ENCODE measurements at places on chromosomes 2 and 18. TPM values are rescaled to one million over a fixed set of nuclear protein-coding genes. Genes with fewer than 3 reads are reported as not detected.

Gene ARHGAP28
- 9.2 TPM for total RNA-seq

Gene ATF2
- total RNA-seq, result 34.3 TPM

Gene FOXD4L1
- 0.28 TPM for total RNA-seq

Gene LHCGR
- 1.7 TPM for total RNA-seq

Gene SLC4A5
- total RNA-seq, result 1.00 TPM

Gene SNTG2
- total RNA-seq, result 0.39 TPM

Gene CBLN2
- not detected for total RNA-seq

Gene TLX2
- 1.7 TPM for total RNA-seq

Gene DSC3
- total RNA-seq, result 1.3 TPM

Gene DCDC2C
- total RNA-seq, result not detected

Gene CCDC74B
- 18.1 TPM for total RNA-seq

Gene GALNT3
- 0.55 TPM for total RNA-seq

Gene PDE1A
- total RNA-seq, result 7.2 TPM

Gene TSN
- 152 TPM for total RNA-seq

Gene TGOLN2
- 137 TPM for total RNA-seq

Gene C2orf15
- total RNA-seq, result 1.4 TPM

Gene SLC19A3
- not detected for total RNA-seq

Gene KLHL14
- not detected for total RNA-seq

Gene DSG4
- total RNA-seq, result not detected

Gene ACMSD
- total RNA-seq, result 0.69 TPM

Gene CAPN10
- 22.3 TPM for total RNA-seq

Gene ALPG
- total RNA-seq, result not detected

Gene B4GALT6
- total RNA-seq, result 21.9 TPM

Gene TMEM178A
- total RNA-seq, result 2.2 TPM

Gene MLPH
- 1.1 TPM for total RNA-seq

Gene IL1RN
- not detected for total RNA-seq

Gene MOB4
- 46.4 TPM for total RNA-seq

Gene MYOM1
- total RNA-seq, result 70.0 TPM

Gene EVA1A
- not detected for total RNA-seq

Gene CHRND
- 0.39 TPM for total RNA-seq

Gene C2orf66
- not detected for total RNA-seq

Gene SERPINB4
- not detected for total RNA-seq

Gene NGEF
- 67.8 TPM for total RNA-seq

Gene ALPI
- total RNA-seq, result not detected

Gene BCL11A
- 3.0 TPM for total RNA-seq

Gene ELOA2
- total RNA-seq, result not detected

Gene PTCD3
- total RNA-seq, result 116 TPM

Gene MYCN
- total RNA-seq, result 1.1 TPM

Gene RBMS1
- total RNA-seq, result 37.3 TPM
